Posterior vena cava (tissue), 2 donors: ENCODE measurements at places on chromosomes 6 and 20. TPM values are rescaled to one million over a fixed set of nuclear protein-coding genes. Genes with fewer than 3 reads are reported as not detected.

GRCh38 chr6:108580646-108581045, 19.9 kb downstream of the FOXO3 start:
- DNase-seq = no peak

DNA sequence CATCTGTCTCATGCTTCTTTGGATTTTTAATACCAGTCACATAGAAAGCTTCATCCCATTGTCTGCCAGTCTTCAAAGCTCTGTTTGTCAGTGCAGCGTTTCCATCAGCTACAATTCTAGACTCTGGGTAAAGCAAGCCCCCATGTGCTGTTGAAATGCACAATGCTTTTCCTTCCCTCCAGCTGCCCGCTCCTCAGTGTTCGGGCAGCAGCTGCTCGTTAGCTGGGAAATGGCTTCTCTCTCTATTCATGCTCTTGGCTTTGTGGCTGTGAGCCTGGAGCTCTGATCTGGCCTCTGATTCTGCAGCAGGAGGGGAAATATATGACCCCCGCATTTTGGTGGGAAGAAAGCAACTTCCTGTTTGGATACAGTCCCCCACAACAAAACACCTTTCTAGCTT, 213.0 kb upstream of the CDYL start:
- DNase-seq = no peak

GRCh38 chr6:143952060-143952778, 55.8 kb downstream of the PLAGL1 start:
- DNase-seq = no peak

GRCh38 chr6:6434151-6434550, 113.7 kb upstream of the F13A1 start:
- DNase-seq = no peak

DNA sequence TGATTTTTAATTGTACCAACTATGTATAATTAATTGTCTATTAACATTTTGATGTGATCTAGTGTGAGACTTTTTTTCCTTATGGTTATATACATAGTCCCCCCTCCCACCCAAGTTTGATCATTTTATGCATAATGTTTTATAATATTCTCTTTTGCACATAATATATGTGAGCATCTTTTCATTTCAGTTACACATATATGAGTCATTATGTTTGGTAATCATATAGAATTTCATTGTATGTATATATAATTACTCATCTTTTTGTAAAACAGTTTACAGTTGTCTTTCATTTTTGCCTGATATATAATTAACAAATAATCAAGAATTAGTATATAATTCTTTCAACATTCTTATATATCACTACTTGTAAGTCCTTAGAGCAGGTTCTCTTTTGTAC, 15.0 kb downstream of the RWDD1 start:
- no peak for DNase-seq

DNA sequence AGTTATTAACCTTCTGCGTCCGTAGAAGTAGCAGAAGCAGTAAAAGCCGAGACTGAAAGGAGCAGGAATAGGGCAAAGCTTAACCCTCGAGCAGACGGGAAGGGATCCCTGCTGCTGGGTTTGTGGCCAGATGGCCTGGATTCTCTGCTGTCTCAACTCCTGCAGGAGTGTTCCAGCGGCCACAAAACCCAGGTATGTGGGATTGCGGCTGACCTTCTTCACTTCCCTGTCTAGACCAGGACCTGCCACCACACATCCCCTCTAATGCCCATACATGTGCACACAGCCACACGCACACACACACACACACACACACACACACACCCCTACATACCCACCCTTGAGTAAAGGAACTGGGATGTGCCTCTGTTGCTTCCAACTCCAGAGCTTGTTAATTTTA, 33.1 kb upstream of the TNFRSF21 start:
- peak; percentile 73 for DNase-seq

- peak; percentile 32 for DNase-seq
These were observed 60.3 kb upstream of the PTPN1 start for GRCh38 chr20:50449738-50450492.

DNA sequence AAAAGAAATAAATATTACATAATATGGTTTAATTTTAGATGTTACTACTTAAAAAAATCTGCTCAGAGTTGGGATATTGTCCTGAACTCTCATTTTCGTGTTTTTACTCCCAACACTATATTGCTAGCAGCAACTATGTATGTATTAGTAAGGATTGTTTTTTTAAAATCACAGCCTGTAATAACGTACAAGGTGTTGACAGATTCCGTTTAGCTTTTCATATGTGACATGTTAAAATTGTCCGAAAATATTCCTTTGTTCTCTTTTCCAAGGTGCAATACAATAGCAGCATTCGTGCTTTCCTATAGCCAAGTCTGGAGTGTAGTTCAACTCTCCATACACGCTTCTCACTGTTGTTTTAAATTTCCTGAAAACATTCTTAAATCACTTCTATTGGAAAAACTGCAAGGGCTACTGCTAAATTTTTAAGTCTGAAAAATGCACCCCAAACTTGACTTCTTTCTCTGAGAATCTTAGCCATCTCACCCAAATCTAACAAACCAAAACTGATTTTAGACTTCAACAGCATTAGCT, 59.0 kb upstream of the HFE start:
- no peak for DNase-seq

DNA sequence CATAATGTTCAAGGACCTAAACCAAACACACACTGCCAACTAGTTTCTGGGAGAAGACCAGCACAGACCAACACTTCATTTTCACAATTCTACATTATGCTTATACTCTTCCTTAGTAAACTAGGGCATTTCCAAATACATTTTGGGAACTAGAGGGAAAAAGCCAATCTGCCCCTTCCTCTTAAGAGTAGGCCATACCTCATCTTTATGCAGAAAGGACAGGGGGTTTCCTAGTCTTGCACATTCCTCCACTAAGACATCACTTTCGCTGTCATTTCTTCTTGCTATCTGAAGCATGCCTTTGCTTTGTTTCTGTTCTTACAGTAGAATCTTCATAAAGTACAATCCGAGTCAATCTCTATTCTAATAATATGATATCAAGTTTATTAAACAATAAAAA, 105.7 kb downstream of the SMLR1 start:
- DNase-seq = no peak

DNA sequence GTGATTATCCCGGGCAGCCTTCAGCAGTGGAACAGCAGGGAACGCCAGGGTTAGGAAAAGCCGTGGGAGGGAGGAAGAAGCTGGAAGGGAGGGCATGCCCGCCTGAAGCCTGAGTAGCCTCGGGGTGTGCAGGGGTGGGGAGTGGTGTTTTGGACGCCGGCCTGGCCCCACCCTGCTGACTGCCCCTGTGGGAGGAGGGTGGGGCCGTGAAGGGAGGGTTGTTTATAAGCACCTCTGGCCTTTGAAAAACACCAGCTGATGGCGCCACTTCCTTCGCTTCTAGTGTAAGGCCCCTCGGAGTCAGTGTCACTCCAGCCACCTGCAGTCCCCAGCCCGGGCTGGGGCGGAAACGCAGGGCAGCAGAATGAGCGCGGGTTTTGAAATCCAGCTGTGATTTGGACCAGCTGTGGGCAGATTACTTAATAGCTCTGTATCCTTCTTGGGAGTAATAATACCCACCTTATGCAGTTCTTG, 52.8 kb upstream of the BMP6 start:
- DNase-seq = no peak

DNA sequence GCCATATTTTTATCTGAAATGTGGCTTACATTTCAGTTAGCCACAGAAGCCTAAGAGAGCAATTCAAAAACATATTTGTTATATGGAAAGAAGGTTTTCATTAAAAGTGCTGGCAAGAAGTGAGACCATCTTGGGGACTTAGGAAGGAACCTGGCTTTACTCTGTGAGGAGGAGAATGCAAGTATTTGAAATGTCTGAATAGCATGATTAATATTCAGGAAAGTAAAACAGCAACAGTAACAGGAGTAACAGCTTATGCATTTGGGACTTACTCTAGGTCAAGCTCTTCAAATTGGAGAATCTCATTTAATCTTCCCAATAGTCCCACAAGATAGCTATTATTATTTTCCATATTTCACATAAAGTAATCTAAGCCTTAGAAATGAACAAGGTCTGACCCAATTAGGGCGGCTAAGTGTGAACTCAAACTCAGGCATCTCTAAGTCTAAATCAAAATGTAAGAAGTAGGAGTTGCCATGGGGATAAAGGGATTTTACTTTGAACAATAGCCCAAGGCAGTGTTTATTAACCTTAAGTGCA, 816.5 kb downstream of the BCKDHB start:
- no peak for DNase-seq

Gene FUT9
- under 0.01 TPM for total RNA-seq
